ENCODE measurements at places on chromosomes 1 and 21. TPM values are rescaled to one million over a fixed set of nuclear protein-coding genes. Genes with fewer than 3 reads are reported as not detected.

DNA sequence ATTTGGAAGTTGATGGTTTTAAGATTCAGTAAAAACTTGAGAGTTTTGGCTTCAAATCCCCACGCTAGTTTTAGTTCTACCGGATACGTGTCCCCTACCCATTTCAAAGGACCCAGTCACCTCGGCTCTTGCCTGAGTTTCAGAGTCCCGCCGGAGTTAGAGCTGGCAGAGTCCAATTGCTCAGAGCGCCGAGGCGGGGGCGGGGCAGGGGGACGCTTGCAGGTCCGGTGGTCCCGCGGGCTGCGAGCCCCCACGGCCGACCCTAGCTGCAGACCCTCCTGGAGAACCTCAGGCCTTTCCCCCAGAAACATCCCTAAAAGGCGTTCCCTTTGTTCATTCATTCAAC is 765 bp upstream of the VPS45 start:
- no peaks in the 10 kb centered on the region for H3K27me3 ChIP-seq
- H3K36me3 ChIP-seq: peaks cover 7% of the 10 kb centered on the region
- peak overlapping the region; percentile 95 for H3K27ac ChIP-seq
- peak overlapping the region; percentile 94 for H3K4me3 ChIP-seq
- peaks cover 33% of the 10 kb centered on the region for H3K4me1 ChIP-seq

- no peaks in the 10 kb centered on the region for H3K36me3 ChIP-seq
- H3K27ac ChIP-seq: no peak overlapping the region
- H3K4me3 ChIP-seq: no peak overlapping the region
- H3K27me3 ChIP-seq: peaks cover 14% of the 10 kb centered on the region
- H3K4me1 ChIP-seq: peaks cover 4% of the 10 kb centered on the region
Observed at GRCh38 chr1:215111916-215112315, 29.4 kb downstream of the KCNK2 start.

- peaks cover 10% of the 10 kb centered on the region for H3K27me3 ChIP-seq
- H3K27ac ChIP-seq: no peak overlapping the region
- no peak overlapping the region for H3K4me3 ChIP-seq
- H3K36me3 ChIP-seq: no peaks in the 10 kb centered on the region
- no peaks in the 10 kb centered on the region for H3K4me1 ChIP-seq
Observed at GRCh38 chr1:44076066-44076465, 42.6 kb upstream of the KLF17 start.

DNA sequence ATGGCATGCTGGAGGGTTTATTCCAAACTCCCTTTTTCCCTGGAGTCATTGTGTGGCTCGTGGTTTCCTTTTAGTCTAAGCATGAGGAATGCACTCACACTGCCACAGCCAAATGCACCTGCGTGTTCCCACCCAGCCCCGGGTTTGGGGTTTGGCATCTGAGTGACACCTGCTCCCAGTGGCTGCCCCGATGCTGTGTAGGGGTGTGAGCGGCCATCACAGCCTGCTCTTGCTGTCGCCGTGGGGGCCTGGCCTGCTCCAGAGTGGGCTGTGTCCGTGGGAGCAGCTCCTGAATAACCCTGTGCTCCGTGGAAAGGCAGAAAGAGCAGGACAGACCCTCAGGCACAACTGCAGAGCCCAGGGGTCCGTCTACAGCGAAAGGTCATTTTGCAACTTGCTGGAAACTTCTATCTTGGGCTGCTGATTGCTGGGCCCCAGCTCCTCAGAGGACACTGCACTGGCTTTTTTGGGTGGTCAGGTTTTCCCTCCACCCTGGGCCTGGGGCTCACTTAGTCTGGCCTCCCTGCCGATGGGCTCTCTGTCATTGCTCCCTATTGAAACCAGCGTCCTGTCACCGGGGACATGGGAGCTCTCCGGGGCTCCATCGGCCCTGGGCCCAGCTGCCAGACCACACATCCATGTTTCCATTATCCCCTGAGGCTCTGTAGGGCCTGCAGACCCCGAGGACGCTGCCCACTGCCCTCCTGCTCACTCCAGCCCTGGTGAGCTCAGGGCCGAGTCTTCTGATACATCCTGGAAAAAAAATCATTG is 74.1 kb downstream of the AJAP1 start:
- no peak for DNase-seq
- no peaks in the 10 kb centered on the region for H3K4me1 ChIP-seq
- H3K27me3 ChIP-seq: no peaks in the 10 kb centered on the region
- H3K36me3 ChIP-seq: no peaks in the 10 kb centered on the region
- no peak overlapping the region for H3K4me3 ChIP-seq

- H3K36me3 ChIP-seq: peaks cover 48% of the 10 kb centered on the region
- DNase-seq: peak; percentile 44
- peak overlapping the region; percentile 82 for H3K4me3 ChIP-seq
- peaks cover 53% of the 10 kb centered on the region for H3K4me1 ChIP-seq
Observed at GRCh38 chr1:151908228-151908691, 1.1 kb downstream of the THEM4 start.

DNA sequence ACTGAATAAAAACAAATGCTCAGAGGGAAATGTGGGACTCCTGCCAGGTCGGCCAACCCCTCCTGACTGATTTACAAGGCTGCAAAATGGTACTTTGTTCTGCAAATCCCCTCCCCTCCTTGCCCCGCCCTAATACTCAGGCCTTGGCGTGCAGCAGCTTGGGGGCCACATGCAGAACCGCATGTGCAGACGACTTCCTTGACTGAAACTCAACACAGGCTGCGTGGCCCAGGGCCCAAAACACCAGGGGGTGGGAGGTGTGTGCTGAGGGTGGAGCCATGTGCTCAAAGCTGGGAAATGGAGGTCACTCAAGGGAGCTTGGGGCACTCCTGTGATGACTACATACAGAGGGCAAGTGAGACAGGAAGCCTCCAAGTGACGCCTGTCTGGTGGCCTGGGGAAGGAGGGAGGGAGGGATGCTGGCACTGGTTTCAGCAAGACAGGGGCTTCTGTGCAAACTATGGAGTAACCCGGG is 87.2 kb downstream of the MRPL37 start:
- DNase-seq: peak; percentile 90
- H3K4me1 ChIP-seq: peaks cover 94% of the 10 kb centered on the region
- peak overlapping the region; percentile 59 for H3K4me3 ChIP-seq
- H3K27me3 ChIP-seq: no peaks in the 10 kb centered on the region
- H3K27ac ChIP-seq: peak overlapping the region; percentile 97
- peaks cover 4% of the 10 kb centered on the region for H3K36me3 ChIP-seq

- H3K27me3 ChIP-seq: no peaks in the 10 kb centered on the region
- no peak overlapping the region for H3K4me3 ChIP-seq
- DNase-seq: no peak
- no peaks in the 10 kb centered on the region for H3K4me1 ChIP-seq
- H3K27ac ChIP-seq: no peak overlapping the region
- no peaks in the 10 kb centered on the region for H3K36me3 ChIP-seq
Observed at GRCh38 chr1:204045430-204045829, 27.5 kb upstream of the SOX13 start.

DNA sequence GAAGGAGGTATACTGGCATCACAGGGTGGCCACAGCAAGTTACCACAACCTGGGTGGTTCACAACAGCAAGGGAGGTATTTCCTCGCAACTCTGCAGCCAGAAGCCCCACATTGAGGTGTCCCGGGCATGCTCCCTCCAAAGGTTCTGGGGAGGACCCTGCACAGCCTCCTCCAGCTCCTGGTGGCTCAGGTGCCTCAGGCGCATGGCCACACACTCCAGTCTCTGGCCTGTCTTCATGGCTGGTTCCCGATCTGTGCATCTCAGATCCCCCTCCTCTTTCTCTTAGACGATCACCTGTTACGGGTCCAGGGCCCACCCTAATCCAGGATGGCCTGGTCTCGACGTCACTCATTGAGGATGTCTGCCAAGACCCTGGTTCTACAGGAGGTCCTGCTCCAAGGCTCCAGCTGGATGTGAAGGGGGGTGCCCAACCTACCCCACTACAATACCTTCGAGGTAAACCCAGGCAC is 6.7 kb upstream of the ARF1 start:
- no peak overlapping the region for H3K4me3 ChIP-seq
- no peaks in the 10 kb centered on the region for H3K36me3 ChIP-seq
- DNase-seq: no peak
- no peak overlapping the region for H3K27ac ChIP-seq
- H3K4me1 ChIP-seq: peaks cover 10% of the 10 kb centered on the region

GRCh38 chr1:93093332-93094006 is 14.4 kb downstream of the MTF2 start:
- H3K4me1 ChIP-seq: peaks cover 47% of the 10 kb centered on the region
- H3K4me3 ChIP-seq: no peak overlapping the region
- no peak for DNase-seq
- peaks cover 15% of the 10 kb centered on the region for H3K36me3 ChIP-seq

- peaks cover 19% of the 10 kb centered on the region for H3K27me3 ChIP-seq
- H3K4me3 ChIP-seq: no peak overlapping the region
- H3K36me3 ChIP-seq: no peaks in the 10 kb centered on the region
- H3K27ac ChIP-seq: no peak overlapping the region
Observed at GRCh38 chr21:38507374-38507942, 9.2 kb upstream of the ERG start.

- no peak for DNase-seq
- no peaks in the 10 kb centered on the region for H3K36me3 ChIP-seq
- H3K4me3 ChIP-seq: no peak overlapping the region
- no peaks in the 10 kb centered on the region for H3K27me3 ChIP-seq
Observed at GRCh38 chr1:91541918-91542533, 41.4 kb downstream of the CDC7 start.

- no peak overlapping the region for H3K4me3 ChIP-seq
- H3K36me3 ChIP-seq: peaks cover 1% of the 10 kb centered on the region
- peaks cover 86% of the 10 kb centered on the region for H3K4me1 ChIP-seq
Observed at GRCh38 chr1:66274634-66275033, 259.3 kb upstream of the SGIP1 start.

DNA sequence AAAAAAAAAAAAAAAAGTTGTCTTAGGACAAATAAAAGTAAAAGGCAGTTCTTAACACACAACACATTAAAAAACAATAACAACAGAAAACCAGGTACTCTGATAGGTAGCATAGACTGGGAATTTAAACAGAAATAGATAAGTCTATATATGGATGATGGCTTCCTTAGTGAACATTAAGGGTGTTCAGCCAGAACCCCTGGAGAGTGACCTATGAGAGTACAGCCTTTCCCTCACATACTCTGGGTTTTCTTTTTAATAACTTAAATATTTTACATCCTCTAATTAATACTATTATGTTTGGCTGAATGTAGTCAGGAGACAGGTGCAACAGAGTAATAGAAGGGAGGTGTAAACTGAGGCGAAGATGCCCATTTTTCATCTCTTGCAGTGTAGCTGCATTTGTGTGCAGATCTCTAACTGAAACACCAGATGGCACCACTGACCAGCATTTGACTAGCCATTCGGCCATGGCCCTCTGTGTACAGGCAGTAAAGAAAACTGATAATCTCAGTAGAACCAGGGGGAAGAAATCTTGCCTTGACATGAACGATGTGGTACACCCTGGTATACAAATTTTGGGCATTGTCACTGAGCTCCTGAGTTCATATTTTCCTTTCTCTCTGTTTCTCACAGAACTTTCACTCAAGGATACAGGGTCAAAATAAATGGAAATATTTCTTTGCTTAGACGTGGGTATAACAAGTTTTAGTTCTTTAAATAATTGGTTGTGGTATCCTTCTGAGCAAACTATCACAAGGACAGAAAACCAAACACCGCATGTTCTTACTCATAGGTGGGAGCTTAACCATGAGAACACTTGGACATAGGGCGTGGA is 7.6 kb downstream of the TTF2 start:
- H3K4me1 ChIP-seq: peaks cover 36% of the 10 kb centered on the region
- H3K4me3 ChIP-seq: no peak overlapping the region
- H3K27me3 ChIP-seq: no peaks in the 10 kb centered on the region
- H3K36me3 ChIP-seq: peaks cover 58% of the 10 kb centered on the region
- DNase-seq: peak; percentile 65
- no peak overlapping the region for H3K27ac ChIP-seq

LAPTM5 gene
- total RNA-seq: 174 TPM

LCE1E gene
- total RNA-seq: not detected

LHX8 gene
- total RNA-seq: not detected

RGS13 gene
- total RNA-seq: not detected

All from activated CD4-positive, alpha-beta T cell treated with anti-CD3 and anti-CD28 coated beads for 36 hours (primary cell).